ENCODE measurements at places on chromosomes 4 and X.

- no peak for DNase-seq
These were observed 40.3 kb upstream of the ATXN3L start for GRCh38 chrX:13360146-13360545.

DNA sequence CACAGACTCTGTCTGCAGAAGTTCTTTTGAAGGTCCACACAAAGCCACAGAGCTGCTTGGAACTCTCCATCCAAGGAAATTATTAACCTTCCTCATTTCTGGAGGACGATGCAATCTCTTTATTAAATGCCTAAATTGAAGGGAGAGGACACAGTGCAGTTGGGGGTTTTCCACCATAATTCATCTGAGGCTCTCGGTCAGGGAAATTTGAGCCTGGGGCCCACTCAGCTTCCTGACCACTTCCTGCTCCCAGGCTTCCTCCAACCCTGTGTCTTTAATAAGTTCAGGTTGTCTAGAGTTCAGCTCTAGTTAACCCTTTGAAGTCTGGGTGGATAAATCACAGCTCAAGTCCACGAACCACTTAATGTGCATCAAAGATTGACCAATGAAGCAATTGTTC, 58.5 kb downstream of the PRPS1 start:
- DNase-seq, result no peak

- DNase-seq, result no peak
These were observed 90.7 kb downstream of the NSUN7 start for GRCh38 chr4:40840255-40840984.

DNA sequence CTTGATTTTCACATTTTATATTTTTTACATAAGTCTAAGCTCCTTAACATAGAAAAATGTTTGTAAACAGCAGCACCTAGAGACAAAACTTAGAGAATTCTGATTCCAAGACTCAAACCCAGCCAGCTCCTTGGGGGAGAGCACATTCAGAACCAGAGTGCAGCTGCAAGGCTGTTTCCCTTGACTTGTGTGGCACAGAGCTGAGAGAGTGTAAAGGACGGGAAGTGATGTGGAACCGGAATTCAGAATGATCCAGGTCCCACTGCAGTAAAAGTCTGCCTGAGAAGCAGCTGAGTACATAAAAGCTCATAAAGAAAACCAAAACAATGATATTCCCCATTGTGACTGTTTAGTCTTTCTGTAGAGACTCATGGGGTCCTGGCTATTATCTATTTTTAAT, 713.8 kb downstream of the RAB28 start:
- DNase-seq, result no peak

GRCh38 chr4:118909173-118909956, 20.7 kb downstream of the SYNPO2 start:
- no peak for DNase-seq

GRCh38 chr4:174717828-174718227, 111.2 kb downstream of the GLRA3 start:
- DNase-seq, result no peak

- DNase-seq, result peak; percentile 18
These were observed 661.2 kb downstream of the FAT4 start for GRCh38 chr4:125975861-125976397.

- DNase-seq, result no peak
These were observed 66.2 kb downstream of the RRAGB start for GRCh38 chrX:55783723-55784122.

DNA sequence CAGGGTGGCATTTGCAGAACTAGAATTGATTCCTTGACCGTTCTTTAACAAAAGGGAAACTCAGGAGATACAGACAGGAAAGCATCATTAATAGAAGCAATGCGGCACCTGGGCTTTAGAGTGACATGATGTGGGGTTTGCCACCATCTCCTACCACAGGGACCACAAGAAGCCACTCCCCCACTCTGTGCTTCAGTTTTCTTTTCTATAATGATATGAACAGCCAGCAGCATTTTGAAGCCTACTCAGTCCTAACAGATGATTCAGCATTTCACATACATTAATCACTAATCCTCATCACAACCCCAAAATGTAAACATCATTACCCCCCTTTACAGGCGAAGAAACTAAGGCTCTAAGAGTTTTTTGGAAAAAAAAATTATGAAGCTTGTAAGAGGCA, 22.9 kb downstream of the CCDC149 start:
- DNase-seq, result no peak

GRCh38 chr4:146243141-146243882, 29.0 kb downstream of the REELD1 start:
- peak; percentile 45 for DNase-seq

- no peak for DNase-seq
These were observed 11.7 kb downstream of the TRMT2B start for GRCh38 chrX:101040197-101040596.

DNA sequence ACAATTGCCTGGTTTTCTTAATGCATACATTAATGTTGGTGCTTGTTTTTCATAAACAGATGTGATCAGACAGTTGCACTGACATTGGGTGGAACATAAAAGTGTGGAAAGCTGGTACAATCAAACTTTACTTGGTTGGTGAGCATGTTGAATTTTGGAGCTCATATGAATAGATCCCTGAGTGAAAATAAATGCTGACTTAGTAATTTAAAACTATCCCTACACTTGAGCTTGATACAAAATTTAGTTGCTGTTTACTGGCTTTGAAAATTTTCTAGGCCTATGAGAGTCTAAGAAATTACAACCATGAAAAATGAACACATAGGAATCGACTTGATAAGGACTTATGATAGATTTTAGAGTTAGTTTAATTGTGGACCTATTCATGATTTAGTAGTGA, 551.8 kb upstream of the PABPC4L start:
- no peak for DNase-seq

DNA sequence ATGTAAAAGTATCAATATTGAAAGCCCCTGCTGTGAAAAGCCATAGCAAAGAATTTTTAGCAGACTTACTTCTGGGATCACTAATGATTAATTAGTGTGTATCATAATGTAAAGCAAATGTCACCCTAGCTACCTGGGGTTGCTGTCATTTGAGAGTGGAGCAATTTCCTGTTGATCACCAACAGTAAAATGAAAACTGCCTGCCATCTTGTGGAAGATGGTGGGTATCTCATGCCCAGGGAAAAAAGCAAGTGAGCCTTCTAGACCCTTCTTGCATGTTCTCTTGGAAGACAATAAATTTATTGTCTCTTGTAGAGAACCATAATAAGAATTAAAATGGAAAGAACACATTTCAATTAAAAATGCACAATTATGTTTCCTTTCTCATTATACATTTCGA, 360.2 kb downstream of the ZIC3 start:
- DNase-seq, result peak; percentile 47

DNA sequence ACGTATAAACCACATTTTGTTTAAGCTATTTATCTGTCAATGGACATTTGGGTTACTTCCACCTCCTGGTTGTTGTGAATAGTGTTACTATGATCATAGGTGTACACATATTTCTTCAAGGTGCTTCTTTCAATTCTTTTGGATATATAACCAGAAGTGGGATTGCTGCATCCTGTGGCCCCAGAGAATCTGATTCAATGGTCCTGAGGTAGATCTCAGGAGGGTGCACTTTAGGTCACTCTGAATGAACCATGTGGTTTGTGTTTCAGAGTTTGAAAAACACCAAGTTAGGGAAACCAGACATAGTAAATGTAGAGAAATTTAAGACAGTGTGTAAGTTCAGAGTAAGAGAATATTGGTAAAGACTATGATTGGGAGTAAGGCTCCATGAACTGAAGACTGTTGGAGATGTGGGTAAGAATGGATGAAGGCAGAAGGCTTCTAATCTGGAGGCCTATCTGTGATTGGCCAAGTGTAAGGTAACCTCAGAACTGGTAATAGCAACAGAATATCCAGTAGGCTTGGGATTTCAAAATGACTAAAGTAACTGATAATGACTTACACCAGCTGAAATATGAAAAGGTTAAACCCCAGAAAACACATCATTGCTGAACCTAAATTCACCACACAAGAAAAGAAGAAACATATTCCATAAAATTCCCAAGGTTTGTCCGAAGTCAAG, 236.9 kb downstream of the CAMK2D start:
- DNase-seq, result no peak

DNA sequence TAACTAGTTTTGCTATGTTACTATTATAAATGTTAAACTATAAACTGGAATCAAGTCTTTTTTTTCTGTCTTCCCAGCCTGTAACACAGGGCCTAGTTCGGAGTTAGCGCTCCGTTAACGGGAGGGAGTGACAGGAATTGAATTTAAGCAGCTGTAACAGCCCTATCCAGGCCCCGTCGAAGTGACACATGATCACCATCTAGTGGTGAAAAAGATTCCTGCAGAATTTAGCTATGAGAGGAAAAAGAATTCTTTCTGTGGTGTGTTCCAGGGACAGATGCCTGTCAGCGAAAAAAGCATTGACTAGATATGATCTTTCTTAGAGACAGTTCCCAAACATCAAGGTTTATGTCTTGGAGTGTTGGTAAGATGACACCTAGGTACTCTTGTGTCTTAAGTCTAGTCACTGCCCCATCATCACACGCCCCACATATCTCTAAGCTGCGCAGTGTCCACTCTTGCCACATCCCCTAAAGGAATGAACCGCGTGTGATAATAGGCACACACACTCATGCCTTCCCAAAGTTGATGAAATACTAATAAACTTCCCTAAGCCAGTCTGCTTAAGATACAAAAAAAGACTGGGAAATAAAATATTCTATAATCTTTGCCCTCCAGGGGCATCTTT, 2.1 kb downstream of the GAB3 start:
- peak; percentile 77 for DNase-seq

- no peak for DNase-seq
These were observed 5.0 kb downstream of the MAP7D3 start for GRCh38 chrX:136246201-136246600.

DNA sequence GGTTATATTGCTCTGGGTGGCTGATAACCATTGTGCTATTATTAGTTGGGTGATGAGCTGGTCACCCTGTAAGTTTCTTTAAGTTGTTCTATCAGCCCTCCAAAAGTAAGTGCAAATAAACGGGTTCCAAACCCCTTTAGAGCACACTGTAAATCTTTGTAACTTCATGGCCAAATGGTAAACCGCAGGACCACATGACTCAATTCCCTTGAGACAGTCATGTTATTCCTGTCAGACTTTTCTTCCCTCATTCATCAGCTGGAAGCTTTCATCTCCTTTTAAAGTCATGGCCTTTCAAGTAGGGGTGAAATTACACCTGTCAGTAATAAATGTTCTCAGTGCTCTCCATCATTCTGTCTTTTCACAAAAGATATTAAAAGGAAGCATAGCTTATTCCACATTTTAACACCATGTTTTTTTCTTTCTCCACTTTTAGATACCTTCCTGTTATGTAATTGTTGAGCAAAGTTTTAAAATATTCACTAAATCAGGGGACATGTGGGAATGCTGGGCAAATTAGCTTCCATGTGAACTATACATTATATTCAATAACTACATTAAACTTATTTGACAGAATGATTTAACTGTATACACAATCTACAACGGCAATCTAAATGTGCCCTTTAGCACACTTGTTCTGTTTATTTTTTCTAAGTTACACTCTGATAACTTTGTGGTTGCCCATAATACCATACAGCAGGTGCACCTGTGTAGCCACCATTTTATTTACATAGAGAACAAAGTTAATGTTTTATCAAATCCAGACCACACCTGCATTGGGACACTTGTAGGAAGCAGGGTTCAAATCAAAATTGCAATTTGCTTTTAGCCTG, 275.5 kb downstream of the CFAP299 start:
- DNase-seq, result no peak

- DNase-seq, result no peak
These were observed 1.6 kb downstream of the OTUD4 start for GRCh38 chr4:145178740-145179280.

DNA sequence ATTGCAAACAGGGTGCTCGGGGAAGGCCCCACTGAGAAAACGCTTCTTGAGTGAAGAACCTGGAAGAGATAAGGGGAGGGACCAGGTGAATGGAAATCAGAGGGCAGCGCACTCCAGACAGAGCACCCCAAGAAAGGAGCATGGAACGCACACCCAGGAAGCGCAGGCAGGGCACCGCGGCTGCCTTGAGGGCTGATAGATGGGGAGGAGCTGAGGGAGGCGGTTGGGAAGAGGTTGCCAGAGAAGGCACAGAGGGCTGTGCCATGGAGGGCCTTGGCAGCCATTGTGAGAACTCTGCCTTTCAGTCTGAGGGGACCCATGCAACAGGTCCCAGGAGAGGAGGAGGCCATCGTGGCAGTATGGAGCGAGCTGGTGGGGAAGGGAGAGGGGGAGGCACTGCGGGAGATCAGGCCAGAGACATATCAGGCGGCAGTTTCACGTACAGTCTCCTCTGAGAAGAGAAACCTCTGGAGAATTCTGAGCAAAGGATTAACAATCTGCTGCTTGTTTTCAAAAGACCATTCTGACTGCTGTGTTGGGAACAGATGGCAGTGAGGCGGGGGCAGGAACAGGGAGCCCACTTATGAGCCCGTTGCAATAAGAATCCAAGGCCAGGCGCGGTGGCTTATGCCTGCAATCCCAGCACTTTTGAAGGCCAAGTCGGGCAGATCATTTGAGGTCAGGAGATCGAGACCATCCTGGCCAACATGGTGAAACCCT, 83.7 kb downstream of the PCYT1B start:
- peak; percentile 10 for DNase-seq

GRCh38 chr4:1723131-1723801, 1.9 kb downstream of the TACC3 start:
- DNase-seq, result no peak

GRCh38 chrX:101764538-101764937, 104.9 kb upstream of the ARMCX2 start:
- DNase-seq, result no peak

DNA sequence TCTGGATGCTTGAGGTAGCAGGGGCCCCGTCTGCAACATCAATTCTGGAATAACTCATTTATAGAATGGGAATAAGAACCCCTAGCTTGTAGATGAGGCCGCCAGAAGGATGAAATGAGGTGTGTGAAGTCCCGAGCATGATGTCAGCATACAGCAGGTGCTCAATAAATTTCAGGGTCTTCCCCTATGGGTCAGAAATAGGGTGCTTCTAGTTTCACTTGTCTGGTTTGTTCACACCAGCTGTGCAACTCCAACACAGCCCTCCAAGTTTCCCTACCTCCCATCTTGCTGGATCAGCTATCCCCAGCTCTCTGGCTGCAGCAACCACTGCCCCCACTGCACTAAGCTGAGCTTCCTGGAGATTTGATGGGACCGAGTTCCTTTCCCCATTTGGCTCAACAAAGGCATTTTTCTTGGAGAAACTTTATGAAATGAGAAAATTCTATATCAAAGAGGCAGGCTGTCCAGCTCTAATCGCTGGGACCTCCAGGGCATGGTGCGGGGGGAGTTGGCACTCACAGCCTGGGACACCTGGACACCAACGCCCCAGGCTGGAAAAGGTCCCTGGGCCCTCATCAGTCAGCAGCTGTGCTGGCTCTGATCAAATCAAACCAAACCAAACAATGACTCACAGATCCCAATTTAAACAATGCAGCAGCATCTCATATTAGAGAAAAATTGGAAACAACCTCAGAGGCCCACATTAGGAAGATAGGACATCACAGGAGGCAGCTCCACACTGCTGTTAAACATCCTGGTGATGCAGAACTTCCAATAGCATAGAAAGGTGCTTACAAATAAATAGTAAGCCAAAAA, 13.3 kb downstream of the SLC2A9 start:
- no peak for DNase-seq

DNA sequence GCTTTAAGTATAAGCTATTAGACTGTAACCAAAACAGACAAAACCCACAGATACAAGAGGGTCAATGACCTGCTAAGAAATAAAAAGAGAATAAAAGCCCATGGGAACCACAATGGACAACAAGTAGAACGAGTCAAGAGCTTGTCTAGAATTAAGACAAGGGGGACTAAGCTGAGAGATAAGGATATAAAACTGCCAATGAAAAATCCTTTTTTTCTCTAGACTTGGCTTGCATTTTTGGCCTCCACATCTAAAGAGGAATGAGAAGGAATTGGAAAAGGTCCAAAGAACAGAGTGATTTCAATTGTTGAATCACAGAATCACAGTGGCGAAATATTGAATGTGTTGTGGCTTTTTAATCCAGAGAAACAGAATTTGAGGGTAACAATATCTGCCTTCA, 135.7 kb downstream of the QDPR start:
- peak; percentile 3 for DNase-seq

All from A673 (cell line).